ENCODE measurements at places on chromosomes 1 and 21.

DNA sequence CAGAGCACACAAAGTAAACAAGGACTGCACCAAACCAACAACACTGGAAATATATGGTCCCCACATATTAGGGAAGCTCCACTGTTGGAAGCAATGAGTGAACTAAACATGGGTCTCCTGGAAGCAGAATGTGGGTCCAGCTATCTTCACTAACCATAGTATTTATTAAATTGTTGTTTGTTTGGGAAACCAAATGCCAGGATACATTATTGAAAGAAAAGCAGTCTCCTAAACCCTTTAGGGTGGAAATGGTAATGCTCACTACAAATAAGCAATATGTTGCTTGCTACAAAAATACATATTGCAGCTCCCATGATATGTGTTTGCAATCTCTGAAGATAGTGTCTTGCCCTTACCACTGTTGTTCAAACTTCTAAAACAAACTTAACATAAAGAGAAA lies 2.2 kb downstream of the NEGR1 start:
- DNase-seq, result no peak

DNA sequence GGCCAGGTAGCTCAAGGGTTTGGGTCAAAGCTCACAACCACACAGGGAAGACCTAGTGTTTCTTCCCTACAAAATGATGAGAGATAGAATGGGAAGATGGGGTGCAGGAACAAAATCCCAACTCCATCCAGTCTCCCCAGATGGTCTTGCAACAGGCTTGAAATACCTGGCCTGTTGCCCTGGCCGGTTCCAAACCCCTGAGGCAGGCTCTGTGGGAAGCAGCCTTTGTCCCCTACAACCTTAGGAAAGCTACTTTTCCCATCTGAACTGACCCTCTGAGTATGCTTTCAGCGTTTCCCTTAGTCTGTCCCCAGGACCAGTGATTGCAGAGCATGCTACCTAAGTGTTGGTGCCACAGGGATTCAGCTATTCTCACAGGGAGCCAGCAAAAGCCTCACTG lies 104.0 kb downstream of the GDAP2 start:
- no peak for DNase-seq

DNA sequence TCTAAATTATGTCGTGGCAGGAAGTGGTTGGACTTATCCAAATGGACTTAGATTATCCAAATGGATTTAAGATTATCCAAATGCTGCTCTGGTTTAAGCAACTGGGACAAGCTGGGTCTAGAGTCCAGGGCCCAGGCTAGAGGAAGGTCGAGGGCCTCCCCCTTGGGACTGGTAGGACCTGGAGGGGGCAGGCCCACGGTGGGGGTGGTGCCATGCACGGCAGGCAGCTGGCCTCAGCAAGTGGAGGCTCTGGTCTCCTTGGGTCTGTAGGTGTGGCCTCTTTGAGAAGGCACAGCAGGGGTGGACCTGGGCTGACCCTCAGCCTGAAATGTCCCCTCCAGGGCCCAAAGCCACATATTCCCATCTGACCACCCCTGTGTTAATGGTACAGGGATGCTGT lies 29.8 kb downstream of the PADI6 start:
- DNase-seq, result no peak

- DNase-seq, result peak; percentile 71
Observed at GRCh38 chr1:197774466-197775281, 606 bp downstream of the DENND1B start.

DNA sequence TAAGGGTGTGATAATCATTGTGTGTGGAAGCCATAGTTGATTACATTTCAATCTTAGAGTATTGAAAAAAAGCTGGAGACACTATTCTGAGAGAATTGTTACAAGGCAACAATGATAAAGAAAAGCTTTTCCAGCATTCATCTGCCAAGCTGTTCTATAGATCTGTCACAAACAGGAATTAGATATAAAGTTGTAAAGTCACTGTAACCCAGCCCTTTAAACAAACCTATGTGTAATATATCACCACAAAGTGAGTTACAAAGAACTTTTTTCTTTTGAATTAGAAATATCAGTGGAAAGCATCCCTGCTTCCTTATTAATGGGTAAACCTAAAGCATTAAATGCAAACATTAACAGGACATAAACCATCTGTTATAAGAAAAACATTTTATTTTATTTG lies 55.4 kb downstream of the RPAP2 start:
- DNase-seq, result no peak

DNA sequence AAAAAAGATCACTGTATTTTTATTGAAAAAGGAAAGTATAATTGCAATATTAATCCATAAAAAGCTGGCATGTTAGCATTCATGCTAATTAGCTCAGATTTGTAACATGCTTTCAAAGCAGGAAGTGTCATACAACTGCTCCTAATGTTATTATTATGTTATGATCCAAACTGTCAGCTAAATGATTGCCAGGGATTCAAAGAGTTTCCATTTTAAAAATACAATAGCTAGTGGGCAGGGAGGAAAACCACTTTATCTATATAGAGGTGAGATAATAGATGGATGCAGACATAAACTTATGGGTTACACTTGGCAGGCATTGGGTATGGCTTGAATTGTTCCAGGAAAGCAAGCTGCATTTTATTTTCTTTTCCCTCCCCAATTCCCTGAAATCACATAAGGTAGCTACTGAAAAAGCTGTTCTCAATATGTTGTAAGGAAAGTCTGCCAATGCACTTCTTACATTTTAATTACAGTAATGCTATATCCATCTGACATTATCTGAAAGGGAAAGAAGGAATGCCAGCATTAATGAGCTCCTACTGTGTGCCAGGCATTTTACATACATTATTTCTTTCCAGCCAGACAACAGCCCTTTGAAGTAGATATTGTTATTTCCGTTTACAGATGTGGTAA lies 9.8 kb upstream of the MYSM1 start:
- DNase-seq, result no peak

- no peak for DNase-seq
Observed at GRCh38 chr1:185670187-185670627, 64.0 kb upstream of the HMCN1 start.

DNA sequence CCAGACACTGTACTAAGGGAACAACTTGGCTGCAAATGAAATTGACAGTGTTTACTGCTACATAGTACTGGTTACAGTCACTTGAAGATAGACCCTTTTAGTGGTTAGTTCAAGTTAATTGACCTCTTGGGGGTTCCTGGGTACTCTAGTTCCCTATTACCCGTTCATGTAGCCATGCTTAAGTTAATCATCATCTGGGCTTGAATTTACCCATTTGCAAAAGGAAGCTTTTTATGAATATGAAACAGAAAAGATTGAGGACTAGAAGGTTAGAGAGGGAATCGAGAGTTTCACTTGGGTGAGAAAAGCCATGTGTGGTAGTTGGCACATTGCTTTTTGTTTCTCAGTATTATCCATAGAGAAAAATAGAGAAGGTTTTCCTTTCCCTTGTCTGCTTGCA lies 2.7 kb downstream of the MIA3 start:
- DNase-seq, result peak; percentile 37

- DNase-seq, result no peak
Observed at GRCh38 chr1:171506525-171507304, 21.4 kb downstream of the PRRC2C start.

GRCh38 chr1:6486433-6487011 lies 4.9 kb downstream of the PLEKHG5 start:
- DNase-seq, result peak; percentile 91

- DNase-seq, result no peak
Observed at GRCh38 chr1:226541231-226541630, 7.3 kb upstream of the STUM start.

GRCh38 chr1:65539266-65540131 lies 119.0 kb downstream of the LEPR start:
- DNase-seq, result no peak

- no peak for DNase-seq
Observed at GRCh38 chr1:54462597-54463258, 56.5 kb upstream of the SSBP3 start.

GRCh38 chr1:60731321-60731720 lies 351.0 kb upstream of the NFIA start:
- DNase-seq, result no peak

DNA sequence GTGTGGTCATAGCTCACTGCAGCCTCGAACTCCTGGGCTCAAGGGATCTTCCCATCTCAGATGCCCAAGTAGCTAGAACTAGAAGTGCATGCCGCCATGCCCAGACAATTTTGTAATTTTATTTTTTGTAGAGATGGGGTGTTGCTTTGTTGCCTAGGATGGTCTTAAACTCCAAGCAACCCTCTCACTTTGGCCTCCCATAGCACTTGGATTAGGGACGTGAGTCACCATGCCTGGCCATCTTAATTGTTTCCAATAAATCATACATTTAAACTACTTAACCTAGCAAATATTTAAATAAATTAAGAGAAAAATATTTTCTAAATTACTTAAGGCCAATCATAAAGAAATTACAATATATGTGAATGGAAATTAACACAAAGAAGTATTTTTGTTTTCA lies 35.1 kb upstream of the ADGRL4 start:
- DNase-seq, result no peak

- DNase-seq, result no peak
Observed at GRCh38 chr21:39208624-39209333, 25.5 kb upstream of the PSMG1 start.

- no peak for DNase-seq
Observed at GRCh38 chr1:228669242-228669585, 66.1 kb upstream of the RHOU start.

- no peak for DNase-seq
Observed at GRCh38 chr1:44929531-44929930, 56.9 kb downstream of the EIF2B3 start.

- DNase-seq, result no peak
Observed at GRCh38 chr1:200415227-200415626, 5.4 kb upstream of the ZNF281 start.

- no peak for DNase-seq
Observed at GRCh38 chr1:247060771-247061170, 17.8 kb downstream of the ZNF670 start.

GRCh38 chr1:23167353-23168078 lies 1.1 kb downstream of the LUZP1 start:
- peak; percentile 70 for DNase-seq

- no peak for DNase-seq
Observed at GRCh38 chr1:44620072-44620471, 54.2 kb downstream of the TMEM53 start.

DNA sequence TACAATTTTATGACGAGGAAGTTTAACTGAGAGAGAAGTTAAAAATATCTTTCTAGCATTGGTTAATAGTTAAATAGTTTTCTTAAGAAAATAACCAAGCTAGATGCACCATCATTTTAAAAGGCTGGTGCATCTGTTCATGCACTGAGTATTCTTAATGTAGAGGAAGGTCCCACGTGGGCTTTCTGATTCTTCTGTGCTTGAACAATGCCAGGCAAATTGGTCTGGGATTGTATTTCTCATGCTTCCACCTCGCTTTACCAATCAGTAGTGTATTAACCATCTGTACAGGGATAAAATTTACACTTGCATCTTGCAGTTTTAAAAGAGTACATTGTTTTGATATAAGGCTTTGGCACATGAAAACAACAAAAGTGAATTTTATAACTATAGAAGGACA lies 47.4 kb upstream of the MTF2 start:
- no peak for DNase-seq

- no peak for DNase-seq
Observed at GRCh38 chr1:67729872-67730271, 44.9 kb downstream of the GADD45A start.

DNA sequence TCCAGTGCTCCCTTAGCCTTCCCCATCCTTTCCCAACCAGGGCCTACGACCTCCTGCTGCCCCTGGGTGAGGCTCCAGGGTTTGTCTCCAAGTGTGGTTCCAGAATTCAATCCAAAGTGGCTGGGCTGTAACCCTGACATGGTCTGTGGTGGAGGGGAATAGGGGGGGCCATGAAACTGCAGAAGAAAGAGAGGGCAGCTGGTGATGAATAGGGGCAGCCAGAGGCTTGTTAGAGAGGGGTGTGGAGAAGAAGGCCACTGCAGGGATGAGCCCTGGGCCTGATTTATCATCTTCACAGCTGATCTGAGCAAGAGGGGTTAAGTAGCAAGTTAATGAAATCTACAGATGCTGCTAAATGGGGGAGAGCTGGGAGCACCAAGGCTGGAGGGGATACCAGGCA lies 12.9 kb upstream of the ERI3 start:
- no peak for DNase-seq

DNA sequence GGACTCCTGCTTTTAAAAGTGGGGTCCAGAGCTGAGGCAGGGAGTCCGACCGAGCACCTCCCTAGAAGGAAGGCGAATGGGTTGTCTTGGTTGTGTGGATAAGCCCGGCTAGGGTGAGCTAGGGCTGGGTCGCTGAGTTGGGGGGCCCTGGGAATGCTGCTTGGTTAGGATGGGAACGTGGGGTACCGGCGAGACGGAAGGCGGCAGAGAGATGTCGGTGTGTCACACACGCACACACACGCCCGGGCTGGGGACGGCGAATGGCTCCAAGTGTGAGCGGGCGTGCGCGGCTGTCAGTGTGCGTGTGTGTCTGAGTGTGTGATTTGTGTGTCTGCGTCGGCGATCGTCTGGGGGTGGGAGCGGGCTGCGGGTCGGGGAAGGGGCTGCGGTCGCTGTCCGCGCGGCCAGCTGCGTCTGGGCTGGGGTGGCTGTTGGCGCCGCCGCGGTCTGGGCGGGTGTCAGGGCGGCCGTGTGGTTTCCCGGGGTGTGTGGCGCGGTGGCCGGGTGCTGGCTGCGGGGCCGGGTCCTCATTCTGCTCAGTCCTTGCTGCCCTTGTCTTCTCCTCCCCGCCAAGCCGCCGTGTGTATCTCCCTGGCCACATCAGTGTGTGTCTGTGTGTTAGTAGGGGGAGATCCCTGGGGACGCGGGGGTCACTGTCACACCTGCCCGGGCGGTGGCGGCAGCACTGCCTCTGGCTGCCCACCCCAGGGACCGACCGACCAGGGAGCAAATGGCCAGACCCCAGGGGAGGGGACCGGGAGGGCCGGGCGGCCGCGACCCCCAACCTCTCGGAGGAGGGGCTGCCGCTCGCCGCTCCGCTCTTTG lies 1.1 kb downstream of the EFNA3 start:
- DNase-seq, result peak; percentile 53

DNA sequence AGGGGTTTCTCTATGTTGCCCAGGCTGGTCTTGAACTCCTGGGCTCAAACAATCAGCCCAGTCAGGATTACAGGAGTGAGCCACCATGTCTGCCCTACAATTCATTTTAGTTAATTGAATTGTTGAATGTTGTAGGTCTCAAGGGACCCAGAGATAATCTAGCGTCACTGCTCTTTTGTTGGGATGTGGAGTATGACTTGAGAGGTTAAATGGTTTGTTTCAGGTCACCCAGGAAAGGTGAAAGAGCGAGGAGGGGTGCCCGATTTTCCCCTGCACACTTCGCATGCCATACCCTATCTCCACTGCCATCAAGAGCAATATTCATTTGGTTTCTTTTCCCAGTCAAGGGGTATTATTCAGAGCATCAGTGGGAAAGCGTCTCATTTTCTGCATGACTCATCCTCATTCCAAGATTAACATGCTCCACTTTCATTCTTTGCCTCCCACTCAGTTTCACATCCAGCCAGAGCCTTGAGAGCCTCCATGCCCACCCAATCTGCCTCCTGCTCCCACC lies 13.1 kb upstream of the SLC30A1 start:
- DNase-seq, result no peak

GRCh38 chr1:15676688-15677661 lies 7.1 kb upstream of the PLEKHM2 start:
- DNase-seq, result no peak

DNA sequence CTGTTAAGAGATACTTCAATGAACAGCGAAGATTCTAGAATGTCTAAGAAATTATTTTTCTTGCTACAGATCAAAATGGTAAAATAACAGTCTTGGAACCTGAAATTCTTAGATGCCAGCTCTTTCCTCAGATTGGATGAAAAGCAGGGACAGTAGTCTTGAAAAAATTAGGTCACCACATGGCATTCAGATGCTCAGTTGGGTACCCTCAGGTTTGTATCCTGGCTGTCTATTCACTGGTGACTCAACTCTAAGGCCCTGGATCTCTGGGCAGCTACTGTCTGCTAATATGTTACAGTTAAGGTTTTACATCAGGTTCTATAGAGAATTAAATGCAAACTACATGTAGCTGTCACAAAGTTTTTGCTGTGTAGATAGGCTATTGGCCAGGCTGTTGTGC lies 528.9 kb upstream of the ADAMTS5 start:
- no peak for DNase-seq

Data from GM20000 (cell line).